ENCODE measurements at places on chromosomes 2 and 18.

DNA sequence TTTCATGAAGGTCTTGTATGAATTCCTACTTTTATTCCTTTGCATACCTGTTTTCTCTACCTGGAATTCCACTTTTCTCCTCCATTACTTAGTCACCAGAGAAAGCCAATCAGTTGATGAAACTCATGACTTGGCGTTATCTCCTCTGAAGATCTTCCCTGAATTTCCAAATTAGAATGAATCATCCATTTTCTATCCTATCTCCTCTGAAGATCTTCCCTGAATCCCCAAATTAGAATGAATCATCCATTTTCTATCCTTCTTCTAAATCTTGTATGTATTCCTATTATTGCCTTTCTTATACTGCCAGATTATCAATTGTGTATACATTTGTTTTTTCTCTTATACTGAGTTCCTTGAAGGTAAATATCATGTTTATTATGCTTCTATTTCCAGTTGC lies 440.4 kb downstream of the CCDC85A start:
- DNase-seq: no peak

- no peak for DNase-seq
Observed at GRCh38 chr2:235157746-235158482, 206.1 kb downstream of the SH3BP4 start.

- DNase-seq: no peak
Observed at GRCh38 chr2:171238946-171239345, 78.3 kb upstream of the TLK1 start.

DNA sequence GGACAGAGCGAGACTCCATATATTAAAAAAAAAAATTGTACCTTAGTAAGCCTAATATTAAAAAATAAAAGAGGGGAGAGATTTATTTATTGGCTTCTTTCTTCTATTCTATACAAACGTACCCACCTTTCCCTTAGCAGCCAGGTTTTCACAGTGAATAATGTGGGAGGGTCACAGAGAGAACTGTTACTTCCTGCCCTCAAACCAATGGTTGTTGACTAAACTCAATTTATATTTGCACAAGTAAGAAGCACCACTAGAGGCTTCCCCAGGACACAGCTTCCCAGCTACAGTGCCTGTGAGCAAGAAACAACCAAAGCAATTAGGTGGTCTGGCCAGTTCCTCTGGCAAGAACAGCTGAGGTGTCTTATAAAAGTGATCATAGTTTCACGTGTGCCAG lies 28.9 kb upstream of the GALR1 start:
- no peak for DNase-seq

DNA sequence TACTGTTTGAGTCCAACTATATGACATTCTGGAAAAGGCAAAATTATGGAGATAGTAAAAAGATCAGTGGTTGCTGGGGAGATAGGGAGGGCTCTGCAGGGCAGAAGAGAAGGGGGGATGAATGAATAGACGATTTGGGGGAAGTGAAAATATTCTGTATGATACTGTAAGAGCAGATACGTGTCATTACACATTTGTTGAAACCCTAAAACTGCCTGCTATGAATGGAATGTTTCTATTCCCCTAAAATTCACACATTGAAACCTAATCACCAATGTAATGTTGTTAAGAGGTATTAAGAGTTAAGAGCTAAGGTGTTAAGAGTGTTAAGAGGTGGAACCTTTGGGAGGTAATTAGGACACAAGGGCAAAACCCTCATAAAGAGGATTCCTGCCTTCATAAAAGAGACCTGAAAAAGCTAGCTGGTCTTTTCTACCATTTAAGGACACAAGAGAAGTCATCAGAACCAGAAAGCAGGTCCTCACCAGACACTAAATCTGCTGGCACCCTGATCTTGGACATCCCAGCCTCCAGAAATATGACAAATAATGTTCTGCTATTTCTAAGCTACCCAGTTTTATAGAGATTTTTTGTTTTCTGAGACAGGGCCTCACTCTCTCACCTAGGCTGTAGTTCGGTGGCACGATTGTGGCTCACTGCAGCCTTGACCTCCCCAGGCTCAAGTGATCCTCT lies 76.2 kb downstream of the ATAD2B start:
- DNase-seq: no peak

DNA sequence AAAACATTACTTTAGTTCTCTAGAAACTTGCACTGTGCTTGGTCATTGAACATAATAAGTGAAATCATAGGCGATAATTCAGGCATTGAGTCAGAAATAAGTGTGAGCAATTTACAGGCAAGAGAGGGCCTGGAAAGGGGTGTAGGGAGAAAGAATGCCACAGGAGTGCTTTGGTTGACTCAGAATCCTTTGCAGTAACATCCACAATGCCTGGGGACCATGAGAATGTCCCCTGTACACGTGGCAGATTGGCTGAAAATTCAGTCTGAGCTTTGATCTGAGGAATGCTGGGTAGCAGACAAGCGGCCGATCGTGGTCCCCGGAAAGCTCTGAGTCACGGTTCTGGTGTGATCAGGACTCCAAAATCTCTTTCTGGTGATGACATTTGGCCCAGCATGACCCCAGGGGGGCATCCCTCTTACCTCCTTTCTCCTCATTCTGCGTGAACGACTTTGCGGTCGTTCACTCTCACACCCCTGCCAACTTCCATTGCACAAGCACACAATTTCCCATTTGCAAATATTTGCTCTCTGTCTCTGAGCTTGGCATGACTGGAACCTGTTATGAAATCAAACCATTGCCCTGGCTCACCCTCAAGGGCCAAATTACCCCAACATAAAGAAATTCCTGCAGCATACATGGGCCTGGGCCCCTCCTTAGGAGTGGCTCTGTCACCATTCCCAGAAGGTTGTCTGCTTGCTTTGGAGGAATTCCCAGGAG lies 305.0 kb upstream of the EPAS1 start:
- no peak for DNase-seq

GRCh38 chr18:47601581-47602272 lies 328.7 kb downstream of the SMAD2 start:
- no peak for DNase-seq

DNA sequence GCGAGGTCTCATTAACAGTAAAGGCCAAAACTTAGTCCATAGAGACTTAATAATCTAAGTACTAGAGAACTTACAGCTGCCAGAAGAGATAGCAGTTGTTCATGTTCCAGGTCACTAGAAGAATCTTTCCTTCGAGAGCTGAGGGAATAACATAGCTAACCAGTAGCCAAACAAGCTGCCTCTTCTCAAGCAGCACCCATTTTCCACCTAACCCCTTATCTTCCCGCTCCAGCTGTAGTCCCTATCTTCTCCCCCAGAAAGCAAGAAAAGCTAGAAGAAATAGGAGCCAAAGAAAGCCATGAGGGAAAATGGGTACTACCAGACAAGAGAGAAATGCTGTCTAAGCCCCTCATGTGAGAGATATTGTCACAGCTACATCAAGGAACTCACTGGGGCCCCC lies 24.0 kb downstream of the SULT1C4 start:
- DNase-seq: no peak

DNA sequence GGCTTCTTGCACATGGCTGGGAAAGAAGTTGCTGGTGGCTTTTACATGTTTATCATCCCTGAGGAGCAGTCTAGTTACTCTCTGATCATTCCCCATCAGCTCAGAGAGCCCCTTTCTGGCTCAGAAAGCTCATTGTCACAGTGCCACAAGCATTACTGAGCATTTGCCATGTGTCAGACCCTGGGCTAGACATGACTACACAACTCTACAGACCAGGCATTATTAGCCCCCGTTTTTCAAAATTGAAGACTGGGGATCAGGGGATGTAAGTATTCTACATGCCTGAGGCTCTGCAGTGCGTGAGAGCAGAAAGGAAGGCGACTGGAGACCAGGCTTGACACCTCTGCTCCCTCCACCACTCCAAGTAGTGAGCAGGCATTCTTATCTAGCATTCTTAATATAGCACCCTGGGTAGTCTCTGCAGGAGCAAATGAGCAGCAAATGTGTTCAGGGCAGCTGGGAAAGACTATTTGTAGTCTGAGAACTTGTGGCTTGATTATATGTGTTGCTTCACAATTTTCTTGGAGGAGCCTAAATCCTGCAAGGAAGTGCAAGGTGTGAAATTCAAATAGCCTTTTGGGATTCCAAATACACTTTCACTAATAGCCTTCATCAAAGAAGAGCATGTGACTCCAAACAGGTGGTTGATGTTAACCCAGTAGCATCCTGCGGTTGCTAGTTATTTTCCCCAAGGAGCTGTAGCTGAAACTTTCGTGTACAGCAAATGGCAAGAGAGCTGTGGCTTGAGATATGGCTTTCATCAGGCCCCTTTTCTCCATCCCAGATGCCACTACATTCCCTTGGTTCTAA lies 143.2 kb downstream of the DDX1 start:
- no peak for DNase-seq

DNA sequence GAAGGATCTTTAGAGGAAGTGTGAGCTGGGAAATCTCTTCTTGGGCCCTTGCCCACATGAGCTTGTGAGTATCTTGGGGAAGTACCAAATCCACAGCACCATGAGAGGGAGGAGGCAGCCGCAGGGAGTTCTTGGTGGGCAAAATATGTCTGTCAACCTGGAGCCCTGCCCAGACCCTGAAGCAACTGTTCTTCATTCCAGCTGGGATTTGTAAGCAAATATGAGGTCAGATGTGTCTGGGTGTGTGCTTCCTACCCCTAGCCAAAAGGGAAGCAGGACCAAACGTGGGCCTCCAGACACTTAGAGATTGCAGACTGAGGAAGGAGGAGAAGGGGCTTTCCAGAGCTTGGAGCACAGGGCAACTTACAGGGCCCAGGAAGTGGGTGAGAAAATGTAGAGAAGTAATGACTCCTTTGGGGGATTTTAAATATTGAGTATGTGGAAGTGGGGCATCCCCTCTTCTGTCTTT lies 41.9 kb downstream of the TMEM247 start:
- no peak for DNase-seq

DNA sequence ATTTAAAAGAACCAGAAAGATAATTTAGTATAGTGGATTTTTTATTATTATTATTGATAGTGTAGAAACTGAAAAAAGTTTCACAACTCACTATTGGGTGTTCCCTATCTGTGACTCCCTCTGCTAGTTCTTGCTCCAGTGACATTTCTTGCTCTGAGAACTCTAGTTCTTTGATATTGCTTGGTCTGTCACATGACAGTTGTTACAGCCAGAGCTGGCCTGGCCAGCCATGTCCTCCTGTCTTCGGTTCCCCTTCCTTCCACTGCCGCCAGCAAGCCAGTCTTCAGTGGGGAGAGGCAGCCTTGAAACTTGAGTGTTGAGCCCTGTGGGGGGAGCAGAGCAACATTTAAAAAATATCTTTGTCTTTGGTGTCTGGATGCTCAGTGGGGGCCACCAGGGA lies 7.6 kb upstream of the THOC1 start:
- no peak for DNase-seq

DNA sequence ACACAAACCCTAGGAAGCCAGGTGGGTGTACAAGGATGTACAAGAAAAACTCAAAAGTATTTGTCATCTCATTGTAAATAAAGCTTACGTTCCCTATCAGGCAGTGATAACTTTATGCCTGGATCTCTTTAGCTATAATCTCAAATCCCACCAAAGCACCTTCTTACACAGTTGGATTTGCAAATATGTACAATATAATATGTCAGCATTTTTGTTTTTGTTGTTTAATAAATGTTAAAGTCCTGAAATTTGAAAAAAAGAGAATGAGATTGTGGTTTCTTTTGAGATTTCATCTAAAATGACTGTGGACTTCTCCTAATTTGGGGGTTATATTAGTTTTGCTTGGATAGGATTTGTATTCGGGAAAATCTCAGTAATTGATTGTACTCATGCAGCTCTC lies 81.9 kb downstream of the LRRTM1 start:
- no peak for DNase-seq

DNA sequence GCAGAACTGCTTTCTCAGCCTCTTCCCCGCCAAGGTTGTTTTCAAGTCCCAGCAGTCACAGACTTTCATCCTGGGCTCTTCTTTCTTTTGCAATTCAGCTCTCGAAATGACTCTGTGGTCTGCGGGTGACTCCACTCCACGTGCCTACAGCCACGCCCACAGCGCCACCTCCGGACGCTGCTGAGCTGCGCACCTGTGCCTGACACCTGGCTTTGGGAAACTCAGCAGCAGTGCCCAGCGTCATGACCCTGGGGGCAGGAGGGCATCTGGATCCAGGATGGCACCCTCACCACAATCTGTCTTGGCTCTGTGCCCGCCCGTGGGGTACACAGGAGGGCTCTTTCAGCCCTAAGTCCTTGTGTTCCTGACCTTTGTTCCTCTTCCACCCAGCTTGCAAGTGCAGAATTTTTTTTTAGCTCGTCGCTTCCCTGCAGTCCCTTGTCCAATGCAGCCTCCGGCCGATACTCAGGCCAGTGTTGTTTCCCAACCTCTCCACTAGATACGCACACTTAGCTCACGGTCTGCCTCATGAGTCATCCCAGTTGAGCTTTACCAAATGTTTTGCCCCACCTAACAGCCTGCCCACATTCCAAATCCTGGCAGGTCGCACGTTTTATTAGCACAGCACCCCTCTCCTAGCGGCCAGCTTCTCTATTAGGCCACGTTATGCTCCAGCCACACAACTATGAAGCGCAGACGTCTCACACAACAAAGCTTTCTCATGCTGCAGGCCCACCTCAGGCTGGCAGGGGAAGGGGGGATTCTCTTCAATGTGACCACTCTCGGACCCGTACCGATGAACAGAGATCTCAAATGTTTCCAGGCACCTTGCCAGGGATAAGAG lies 6.5 kb upstream of the CAPN10 start:
- no peak for DNase-seq

- no peak for DNase-seq
Observed at GRCh38 chr2:240727913-240728312, 36.2 kb downstream of the AQP12A start.

DNA sequence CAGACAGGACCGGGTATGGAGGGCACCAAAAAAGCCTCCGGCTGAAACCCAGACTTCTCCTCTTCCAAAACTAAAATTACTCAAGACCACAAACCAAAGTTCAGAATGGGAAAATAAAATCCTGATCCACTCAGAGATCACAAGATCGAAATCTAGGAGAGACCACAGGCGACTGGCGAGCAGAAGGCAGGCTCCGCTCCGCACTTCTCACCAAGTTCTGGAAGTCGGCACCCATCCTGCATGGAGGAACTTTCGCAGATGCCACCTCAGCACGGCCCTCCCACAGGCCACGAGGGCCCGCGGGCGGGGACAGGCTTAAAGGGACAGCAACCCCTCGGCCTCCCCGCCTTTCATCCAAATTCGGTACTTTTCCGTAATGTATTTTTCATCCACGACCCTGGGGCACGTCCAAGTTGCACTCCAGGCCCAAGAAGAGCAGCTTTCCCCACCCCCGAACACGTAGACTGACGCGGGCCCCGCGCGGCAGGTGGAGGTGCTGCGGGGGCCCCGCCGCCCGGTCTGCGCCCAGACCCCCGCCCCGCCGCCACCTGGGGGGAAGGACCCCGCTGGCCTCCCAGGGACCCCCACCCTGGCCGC lies 43.7 kb downstream of the HDLBP start:
- no peak for DNase-seq

- DNase-seq: no peak
Observed at GRCh38 chr18:66136039-66136438, 385.2 kb downstream of the CDH7 start.
